NCI-H146 (cell line): ENCODE measurements at places on chromosomes 1 and 21.

DNA sequence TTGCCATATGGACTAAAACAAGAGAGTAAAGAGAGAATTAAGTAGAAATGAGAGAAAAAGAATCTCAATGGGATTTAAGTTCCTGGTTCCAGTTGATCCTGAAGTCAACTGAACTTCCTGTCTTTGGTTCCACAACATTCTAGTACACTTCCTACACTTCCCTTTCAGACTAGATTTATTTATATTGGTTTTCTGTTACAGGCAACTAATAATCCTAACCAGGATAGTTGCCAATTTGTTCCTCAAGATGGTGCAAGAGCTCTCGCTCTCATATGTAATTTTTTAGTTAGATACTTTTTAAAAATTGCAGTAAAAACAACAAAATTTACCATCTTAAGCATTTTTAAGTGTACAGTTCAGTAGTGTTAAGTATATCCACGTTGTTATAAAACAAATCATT, 28.8 kb upstream of the TRIM45 start:
- no peak for DNase-seq

- DNase-seq: no peak
These were observed 41.1 kb upstream of the KCNQ4 start for GRCh38 chr1:40742363-40743061.

GRCh38 chr1:7223334-7224080, 438.3 kb downstream of the CAMTA1 start:
- DNase-seq: peak; percentile 81

GRCh38 chr1:19066874-19067181, 110.4 kb upstream of the IFFO2 start:
- no peak for DNase-seq

GRCh38 chr1:67316918-67317317, 9.2 kb downstream of the IL12RB2 start:
- DNase-seq: no peak
